DMS79 (cell line): ENCODE measurements at places on chromosomes 5 and 9.

DNA sequence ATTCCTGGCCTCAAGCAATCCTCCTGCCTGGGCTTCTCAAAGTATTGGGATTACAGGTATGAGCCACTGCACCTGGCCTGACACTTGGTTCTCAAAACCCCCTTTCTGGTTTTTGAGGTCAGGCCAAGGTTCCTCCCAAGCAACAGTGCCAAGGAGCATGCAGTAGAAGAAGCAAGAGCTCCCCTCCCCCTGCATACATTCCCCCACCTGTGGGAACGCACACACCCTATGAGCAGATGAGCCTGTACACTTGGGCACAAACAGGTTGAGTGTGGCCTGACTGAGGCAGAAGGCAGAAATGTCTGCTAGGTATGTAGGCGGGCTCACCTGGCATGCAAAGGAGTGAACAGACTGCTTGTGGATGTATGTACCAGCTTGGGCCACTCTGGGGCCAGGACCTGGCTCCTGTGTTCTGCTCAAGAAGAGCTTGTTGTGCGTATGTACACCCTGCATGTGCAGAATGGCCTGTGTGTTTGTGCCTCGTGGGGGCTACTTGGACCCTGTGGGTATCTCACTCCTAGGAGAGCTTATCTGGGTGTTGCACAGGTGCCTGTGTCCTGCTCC is 1.7 kb downstream of the GPRIN1 start:
- no peak for DNase-seq

- no peak for DNase-seq
These were observed 85.9 kb downstream of the TMEM252 start for GRCh38 chr9:68454579-68455334.

DNA sequence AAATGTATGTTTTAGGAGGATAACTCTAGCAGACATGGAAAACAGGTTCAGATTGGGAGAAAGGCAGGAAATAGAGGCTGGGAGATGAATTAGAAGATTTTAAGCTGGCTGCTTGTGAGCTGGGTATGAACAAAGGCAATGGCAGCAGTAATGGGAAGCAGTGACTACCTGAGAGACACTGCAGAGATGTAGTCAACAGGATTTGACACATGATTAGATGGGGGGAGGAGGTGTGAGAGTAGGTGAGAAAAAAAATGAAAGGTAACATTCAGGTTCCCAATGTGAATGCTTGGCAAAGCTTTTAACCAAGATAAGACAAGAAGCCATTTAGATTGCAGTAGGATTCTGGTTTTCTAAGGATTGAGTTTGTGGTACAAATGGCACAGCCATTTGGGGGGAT is 22.8 kb upstream of the IFNE start:
- no peak for DNase-seq

GRCh38 chr9:19416143-19416542 is 7.3 kb downstream of the ACER2 start:
- DNase-seq, result no peak

- DNase-seq, result no peak
These were observed 144.5 kb downstream of the KIAA0825 start for GRCh38 chr5:94473936-94474335.

- no peak for DNase-seq
These were observed 8.3 kb upstream of the TGFBI start for GRCh38 chr5:136020383-136021015.

DNA sequence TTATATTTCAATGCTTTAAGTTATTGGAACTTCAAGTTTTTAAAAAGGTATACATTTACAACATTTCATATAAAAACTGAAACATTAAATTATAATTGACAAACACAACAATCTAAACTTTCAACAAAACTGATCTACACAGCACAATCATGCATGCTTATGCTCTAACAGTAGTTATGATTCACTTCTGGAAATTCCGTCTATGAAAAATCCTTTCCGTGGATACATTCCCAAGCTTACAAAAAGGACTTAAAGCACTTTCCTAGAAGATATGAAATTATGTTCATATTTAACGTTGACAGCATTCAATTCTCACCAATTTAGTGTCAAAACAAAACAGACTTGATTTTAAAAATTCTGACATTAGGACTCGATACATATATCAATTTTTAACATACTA is 3.7 kb downstream of the HNRNPH1 start:
- no peak for DNase-seq

GRCh38 chr5:76402886-76403765 is at the start of gene IQGAP2:
Gene IQGAP2 (plus strand): TSS chr5:76403285. CDS start chr5:76403546, 261 bp downstream.
- DNase-seq, result no peak

GRCh38 chr5:95670568-95670967 is 12.2 kb downstream of the SPATA9 start:
- no peak for DNase-seq

GRCh38 chr5:53433026-53433425 is 47.4 kb upstream of the FST start:
- DNase-seq, result no peak

DNA sequence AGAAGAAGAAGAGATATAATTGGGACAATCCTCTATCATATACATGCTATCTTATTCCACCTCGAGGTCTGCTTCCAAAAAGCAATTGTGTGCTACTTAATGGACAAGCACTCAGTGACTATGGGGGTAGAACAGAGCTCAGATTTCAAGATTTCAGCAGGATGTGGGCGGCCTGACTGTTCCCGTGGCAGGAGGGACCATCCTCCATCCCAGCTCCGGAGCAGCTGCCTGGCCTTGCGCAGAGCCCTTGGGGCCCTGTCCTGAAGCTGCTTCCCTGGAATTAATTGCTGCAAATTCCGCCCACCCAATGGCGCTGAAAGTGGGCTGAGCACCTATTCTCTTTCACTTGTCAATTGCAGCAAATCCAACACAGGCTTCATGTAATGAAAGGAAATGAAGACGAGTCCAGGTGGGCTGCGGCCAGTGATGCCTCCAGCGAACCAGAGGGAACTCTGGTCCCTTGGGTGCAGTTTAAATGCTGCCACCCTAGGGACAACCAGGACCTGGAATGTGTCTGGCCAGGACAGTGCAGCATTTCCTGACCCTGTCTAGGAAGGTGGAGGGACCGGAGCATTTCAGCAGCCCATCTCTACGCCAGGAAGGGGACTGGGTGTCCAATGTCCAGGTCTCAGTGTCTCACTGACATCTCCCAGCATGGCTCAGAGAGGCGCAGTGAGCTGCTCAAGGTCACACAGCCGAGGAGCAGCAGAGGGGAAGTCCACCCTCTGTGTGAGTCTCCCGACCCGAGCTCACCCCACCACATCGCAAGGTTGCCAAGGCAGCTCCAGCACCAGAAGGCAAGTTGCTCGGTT is 50.5 kb upstream of the FCN1 start:
- DNase-seq, result peak; percentile 75

GRCh38 chr9:2260417-2261306 is 245.5 kb downstream of the SMARCA2 start:
- peak; percentile 23 for DNase-seq

DNA sequence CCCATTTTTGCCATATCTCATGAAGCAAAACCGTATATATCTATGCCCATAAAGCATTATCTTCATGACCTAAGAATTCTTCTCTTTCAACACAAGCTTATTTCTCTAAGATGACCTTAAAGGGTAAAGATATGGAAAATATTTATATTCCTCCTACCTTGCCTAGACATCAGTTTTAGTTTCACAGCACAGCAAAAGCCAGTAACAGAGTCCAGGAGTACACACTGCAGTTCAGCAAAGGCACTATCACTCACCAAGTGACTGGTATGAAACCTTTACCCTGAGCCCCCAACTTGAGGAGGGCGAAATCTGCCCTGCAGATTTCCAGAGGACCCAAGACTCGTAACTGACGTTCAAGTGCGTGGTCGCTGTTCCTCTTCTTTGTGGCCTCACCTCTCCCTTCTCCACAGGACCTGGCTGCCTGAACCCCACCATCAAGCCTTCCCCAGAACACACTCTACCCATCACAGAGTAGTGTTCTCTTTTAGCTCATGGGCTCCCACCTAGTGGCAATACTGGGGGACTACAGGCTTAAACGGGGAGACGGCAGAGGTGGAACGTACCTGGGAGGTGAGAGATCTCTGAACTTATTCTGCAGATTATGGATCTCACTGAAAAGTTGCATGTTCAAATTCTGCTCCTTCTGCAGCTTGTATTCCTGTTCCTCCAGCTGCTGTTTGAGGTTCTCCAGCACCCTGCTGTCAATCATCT is 141.0 kb downstream of the CDK5RAP2 start:
- no peak for DNase-seq

DNA sequence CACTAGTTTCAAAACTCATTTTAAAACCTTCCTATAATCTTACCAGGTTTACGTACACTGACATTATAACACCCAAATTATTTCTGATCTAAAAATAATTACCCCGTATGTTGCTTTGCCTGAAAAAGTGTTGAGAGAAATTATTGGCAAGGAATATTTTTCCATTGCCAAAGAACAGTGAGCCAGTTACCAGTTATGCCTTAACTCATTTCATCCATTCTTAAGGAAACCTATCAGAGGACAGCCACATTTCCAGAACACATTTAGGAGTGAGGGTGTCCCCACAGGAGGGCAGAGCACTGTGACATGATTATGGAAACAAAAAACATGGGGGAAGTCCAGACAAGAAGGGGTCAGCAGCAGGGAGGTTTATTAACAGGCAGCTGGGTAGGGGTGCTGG is 52.2 kb downstream of the GABBR2 start:
- DNase-seq, result no peak

- DNase-seq, result no peak
These were observed 102.3 kb downstream of the APBA1 start for GRCh38 chr9:69569738-69570451.

DNA sequence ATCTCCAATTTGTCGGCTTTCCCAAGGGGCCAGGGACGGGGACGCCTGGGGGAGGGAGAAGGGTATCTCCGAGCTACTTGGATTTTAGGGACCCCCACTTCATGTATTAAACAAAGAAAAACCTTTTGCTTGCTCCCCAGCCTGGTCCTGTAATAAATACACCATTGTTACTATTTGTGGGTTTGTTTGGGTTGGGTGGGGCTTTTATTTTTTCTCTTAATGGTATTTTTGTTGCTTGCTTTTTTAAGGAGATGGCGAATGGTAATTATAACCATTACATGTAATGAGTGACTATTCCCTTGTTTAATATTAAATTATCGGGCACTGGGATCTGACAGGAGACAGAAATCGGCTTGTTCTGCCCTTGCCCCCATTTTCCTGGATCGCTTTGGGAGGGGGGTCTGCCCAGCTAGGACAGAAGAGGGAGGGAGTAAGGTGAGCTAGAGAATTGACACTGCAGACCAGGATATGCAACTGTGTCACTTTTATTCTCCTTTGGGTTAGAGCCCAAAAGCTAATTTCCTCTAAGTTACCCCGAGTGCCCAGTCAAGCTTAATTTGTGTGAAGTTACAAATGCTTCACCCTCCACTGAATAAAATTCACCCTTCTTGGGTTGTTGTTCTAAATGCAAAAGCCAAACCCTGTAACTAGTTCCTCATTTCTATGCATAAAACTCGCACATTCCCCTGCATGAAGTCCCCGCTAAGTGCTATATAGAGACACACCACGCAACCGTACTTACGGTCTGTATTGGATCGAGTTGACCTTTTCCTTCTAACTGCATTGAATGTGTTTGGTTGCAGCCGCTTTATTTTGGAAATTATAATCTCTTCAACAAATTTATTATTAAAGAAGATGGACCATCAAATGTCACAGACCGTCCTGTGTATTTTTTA is 1.6 kb upstream of the ZNF608 start:
- DNase-seq, result no peak

DNA sequence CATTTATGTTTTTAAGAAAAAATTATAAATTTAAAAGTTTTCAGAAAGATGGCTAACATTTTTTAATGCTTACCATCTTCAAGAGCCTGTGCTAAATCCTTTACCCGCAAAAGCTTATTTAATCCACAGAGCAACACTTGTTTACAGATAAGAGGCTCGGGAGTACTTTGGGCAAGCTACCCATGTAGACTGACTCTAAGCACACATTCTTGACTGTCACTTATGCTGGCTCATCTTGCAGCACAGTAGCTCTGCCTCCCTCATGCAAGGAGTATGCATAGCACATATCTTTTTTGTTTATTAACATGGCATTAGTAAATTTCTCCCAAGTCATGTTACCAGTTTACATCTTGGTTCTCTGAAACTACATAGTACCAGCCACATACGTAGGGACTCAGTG is 14.7 kb downstream of the SH3RF2 start:
- no peak for DNase-seq

DNA sequence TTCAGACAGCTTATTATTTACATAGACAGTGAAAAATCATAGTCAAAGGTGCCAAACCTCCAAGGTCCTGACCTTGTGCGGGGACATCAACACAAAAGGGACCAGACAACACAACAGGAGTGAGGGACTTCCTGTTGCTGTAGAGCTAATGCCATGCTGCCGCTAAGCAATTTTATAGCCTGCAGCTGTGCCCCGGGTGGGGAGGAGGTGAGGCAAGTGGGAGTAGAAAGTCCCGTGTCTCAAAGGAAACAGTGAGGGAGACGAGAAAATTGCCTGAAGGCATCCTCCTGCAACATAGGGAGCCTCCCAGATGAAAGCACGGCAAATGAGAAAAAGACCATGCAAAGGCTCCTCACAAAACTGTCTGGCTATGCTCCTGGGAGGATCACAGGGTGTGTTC is 58.8 kb downstream of the CAAP1 start:
- no peak for DNase-seq

- no peak for DNase-seq
These were observed 134.2 kb upstream of the C6 start for GRCh38 chr5:41347569-41347968.

GRCh38 chr5:28766565-28767158 is 1728.3 kb upstream of the CDH9 start:
- DNase-seq, result no peak
